Fibroblast of the aortic adventitia (primary cell): ENCODE measurements at places on chromosomes 4 and X.

DNA sequence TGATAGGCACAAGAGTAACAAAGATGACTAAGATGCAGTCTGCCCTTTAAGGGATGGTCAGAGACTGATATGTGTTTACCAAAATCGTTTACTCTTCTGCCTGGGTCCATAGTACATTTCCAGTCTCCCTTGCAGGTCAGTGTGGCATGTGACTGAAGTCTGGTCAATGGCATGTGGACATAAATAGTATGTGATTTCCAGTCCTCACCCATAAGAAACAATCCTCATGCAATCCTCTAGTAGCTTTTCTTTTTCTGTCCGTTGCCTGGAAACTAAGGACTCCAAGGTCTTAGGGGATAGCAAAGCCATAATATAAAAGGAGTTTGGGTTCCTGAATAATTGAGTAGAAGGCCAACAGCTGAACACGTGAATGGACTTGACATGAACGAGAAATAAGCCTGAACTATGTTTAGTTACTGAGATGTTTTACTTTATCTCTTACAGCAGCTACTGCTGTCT lies 1.1 kb downstream of the SLC9B2 start:
- DNase-seq = peak; percentile 45

DNA sequence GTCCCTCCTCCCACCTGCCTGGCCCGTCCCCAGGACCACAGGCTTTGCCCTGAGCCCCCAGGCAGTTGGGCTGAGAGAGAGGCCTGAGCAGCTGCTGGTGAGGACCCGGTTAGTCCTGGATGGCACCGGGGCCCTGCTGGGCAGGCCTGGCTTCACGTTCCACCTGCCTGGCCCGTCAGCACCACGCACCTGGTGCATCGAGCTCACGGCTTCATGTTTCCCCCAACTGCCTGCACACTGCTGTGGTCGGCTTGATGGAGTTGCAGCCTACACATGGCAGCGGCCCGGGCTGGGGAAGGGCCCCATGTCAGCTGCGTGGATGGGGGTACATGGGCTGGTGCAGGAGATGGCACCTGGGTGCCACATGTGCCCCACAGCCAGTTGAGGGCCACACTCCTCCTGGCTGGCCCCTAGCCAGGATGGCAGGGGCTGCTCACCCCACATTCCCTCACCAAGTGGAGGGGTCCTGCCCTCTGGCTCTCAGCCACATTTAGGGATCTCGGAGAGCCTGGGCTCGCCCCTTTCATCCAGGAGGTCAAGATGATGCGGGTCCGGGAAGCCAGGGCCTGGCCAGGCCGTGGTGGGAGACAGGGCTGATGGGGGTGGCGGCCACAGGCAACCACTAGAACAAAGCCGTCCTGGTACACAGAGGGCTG lies 28.5 kb downstream of the NKX1-1 start:
- no peak for DNase-seq

DNA sequence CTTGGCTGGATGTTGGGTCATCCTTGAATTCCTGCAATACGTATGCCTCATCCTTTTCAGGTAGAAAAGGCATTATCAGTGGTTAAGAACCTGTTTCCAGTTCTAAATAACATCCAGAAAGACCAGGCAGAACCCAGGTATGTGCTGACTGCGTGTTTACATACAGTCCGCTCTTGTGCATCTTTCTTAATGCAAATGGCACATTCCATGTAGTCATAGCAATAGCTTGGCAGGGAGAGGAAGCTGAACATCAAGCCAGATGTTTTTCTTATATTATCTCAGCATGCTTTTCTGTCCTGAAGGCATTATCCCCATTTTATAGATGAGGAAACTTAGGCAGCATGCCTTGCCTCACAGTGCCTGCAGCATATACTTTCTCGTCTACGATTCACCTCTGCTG lies 2.1 kb downstream of the DCLK2 start:
- no peak for DNase-seq

DNA sequence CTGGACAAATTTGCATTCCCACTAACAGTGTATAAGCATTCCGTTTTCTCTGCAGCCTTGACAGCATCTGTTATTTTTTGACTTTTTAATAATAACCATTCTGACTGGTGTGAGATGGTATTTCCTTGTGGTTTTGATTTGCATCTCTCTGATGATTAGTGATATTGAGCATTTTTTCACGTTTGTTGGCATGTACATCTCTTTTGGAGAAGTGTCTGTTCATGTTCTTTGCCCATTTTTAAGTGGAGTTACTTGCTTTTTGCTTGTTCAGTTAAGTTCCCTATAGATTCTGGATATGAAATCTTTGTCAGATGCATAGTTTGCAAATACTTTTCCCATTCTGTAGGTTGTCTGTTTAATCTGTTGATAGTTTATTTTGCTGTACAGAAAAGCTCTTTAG lies 68.8 kb downstream of the ADAMTS3 start:
- no peak for DNase-seq
